ENCODE measurements at places on chromosomes 4 and X.
A peak's percentile ranks its signal among the peaks of the same experiment; 100 is the strongest.

- DNase-seq: no peak
Observed at GRCh38 chrX:20459410-20460350, 193.0 kb upstream of the RPS6KA3 start.

GRCh38 chr4:180840142-180840541 lies 1403.1 kb upstream of the TENM3 start:
- no peak for DNase-seq

- no peak for DNase-seq
Observed at GRCh38 chr4:176444741-176445140, 125.0 kb downstream of the SPCS3 start.

- DNase-seq: no peak
Observed at GRCh38 chr4:67250131-67250896, 295.0 kb downstream of the CENPC start.

DNA sequence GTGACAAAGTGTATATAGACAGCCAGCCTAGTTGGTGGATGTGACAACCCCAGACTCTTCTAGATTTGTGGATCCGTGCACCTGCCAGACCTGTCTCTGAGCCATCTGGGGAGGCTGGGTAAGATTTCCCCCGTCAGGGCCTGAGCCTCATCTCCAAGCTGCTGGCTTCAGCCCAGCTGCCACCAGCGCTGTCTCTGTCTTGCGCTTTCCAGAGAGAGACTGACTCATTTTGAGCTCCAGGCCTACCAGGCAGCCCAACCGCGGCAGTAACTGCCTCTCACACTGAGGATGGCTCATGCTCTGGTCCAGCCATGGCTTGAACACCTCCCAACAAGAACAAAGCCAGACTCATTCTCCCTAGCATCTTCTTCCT lies 26.4 kb downstream of the NOP14 start:
- DNase-seq: peak; percentile 41

DNA sequence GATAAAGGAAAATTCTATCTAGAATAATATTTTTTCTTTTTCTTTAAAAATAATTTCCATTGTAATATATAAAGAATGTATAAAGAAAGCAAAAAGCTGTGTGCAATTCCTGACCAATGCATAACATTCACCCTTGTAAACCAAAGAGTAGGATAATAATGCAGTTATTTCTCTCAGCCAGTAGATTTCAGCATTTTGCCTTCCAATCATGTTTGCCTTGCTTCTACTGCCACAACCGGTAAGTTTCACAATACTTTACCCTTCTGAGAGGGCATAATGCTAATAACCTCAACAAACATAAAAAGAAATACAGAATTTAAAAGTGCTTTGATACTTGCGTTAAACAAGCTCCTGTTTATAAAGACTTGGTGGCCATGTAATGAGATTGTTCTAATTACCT lies 59.9 kb downstream of the CHIC2 start:
- DNase-seq: no peak

DNA sequence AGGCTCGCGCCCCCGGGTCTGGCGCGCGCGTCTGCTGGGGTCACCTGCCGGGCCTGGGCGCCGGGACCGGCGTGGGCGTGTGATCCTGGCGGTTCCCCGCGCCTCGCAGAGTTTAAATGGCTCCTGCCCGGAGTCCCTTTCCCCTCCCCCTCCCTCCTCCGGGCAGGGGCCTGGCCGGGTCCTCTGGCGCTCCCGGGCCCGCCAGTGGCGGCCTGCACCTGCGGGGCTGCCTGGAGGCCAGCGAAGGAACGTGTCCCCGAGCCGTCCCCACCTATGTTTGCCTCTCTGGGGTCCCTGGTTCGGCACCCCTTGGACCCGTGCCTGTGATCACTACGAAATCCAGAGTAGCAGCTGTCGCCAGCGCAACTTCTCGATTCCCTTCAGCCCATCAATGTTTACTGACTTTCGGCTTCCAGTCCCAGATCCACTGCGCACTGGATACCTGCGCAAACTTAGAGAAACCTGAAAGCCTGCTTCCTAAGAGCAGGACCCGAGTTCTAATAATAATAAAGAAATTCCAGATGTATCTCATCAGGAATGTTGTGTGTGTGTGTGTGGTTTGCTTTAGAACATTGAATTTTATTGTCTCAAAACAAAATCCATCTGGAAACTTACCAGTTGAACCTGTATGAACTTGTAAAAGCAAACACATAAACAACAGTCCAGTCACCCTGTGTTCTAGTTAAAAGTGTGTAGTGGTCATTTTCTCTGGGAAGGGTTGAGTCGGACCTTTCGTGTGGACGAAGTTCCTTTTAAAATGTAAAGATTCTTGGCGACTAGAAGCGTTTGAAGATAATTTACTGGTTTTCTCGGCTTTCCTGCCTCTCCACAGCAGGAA lies 788 bp downstream of the SHROOM2 start:
- DNase-seq: no peak

DNA sequence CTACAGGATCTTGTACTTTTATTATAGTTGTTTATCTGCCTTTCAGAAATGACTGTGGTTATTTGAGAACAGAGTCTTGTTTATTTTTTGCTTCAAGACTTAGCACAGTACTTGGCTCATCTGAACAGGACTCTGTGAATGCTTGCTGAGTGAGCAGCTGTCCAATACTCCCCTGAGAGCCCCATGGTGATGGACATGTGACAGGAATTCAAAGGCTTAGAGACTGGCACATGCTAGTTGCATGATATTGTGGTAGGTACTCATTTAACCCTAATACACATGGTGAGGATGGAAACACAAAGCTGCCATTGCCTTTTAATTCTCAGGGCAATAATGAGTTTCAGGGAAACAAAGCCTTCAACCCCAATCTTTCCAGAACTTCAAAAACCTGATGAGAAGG lies 97.3 kb downstream of the GEMIN8 start:
- DNase-seq: no peak

DNA sequence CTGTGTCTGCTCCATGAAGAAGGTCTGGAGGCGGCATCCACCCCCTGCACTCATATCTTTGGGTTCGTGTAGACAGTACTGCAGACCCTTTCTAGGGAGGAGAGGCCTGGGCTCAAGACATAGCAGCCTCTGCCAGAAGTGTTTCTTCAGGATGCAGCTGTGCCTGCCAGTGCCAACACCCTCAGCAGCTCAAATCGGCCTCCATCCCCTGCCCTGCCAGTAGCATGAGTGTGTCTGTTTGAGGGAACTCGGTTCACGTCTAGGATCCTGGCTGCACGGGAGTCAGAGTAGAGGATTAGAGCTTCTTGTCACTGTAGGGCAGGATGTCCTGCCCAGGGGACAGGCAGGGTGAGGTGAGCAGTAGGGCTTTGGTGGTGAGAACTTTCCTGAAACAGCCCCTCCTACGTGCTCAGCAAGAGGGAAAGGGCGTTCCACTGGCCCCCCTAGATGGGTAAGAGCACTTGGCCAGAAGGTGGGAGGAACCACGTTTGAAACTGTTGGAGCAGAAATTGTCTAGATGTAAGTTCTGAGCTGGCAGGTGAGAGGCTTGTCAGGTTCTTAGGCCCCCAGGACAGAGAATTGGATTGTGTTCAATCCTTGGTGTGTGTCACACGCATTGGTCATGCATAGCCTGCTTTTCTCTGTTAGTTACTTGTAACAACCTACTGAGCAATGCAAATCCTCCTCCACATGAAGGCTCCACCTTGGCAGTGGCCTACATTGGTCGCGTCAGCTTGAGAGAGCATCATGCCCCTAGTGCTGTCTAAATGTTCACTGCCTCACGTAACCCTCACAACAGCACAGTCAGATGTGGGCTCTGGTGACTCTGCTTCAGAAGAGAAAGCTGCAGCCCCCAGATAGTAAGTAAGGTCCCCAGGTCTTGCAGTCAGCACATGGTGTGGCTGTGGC lies 25.8 kb upstream of the FAM193A start:
- DNase-seq: no peak

DNA sequence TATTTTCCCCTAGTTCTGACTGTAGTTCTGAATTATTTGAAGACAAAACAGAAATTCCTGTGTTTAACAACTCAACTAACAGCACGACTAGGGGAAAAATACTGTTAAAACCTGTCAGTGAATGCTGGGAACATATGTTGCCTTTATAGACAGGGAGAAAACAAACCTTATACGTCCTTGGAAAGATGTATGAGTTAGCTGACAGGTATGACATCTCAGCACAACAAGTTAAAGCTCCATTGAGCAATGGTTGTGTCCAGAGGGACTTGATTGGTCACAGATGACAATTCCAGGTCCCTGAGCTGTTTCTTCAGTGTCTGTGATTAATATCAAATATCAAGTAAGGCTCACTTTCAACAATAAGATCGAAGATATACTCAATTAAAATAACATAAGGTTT lies 58.2 kb upstream of the DDIT4L start:
- no peak for DNase-seq

- DNase-seq: no peak
Observed at GRCh38 chr4:143281507-143282190, 55.0 kb upstream of the GAB1 start.

DNA sequence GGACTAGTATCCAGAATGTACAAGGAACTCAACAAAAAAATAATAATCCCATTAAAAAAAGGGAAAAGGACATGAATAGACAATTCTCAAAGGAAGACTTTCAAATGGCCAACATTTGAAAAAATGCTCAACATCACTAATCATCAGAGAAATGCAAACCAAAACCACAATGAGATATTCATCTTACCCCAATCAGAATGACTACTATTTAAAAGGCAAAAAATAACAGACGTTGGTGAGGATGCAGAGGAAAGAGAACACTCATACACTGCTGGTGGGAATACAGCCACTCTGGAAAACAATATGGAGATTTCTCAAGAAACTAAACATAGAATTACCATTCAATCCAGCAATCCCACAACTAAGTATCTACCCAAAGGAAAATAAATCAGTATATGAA lies 133.1 kb downstream of the KDR start:
- no peak for DNase-seq

- no peak for DNase-seq
Observed at GRCh38 chr4:114539985-114540384, 58.6 kb upstream of the UGT8 start.
